ENCODE measurements at places on chromosomes 6 and 20.

DNA sequence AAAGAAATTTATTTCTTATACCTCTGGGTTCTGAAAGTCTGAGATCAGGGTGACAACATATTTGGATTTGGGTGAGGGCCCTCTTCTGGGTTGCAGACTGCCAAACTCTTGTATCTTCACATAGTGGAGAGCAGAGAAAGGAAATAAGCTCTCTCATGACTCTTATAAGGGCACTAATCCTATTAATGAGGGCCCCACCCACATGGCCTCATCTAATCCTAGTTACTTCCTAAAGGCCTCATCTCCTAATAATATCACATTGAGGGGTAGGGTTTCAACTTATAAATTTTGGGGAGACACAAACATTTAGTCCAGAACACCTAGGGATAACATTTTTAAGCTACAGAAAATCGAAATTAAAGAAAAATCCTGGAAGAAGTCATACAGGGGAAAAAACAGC is 5.1 kb upstream of the ZNF391 start:
- no peak for DNase-seq

DNA sequence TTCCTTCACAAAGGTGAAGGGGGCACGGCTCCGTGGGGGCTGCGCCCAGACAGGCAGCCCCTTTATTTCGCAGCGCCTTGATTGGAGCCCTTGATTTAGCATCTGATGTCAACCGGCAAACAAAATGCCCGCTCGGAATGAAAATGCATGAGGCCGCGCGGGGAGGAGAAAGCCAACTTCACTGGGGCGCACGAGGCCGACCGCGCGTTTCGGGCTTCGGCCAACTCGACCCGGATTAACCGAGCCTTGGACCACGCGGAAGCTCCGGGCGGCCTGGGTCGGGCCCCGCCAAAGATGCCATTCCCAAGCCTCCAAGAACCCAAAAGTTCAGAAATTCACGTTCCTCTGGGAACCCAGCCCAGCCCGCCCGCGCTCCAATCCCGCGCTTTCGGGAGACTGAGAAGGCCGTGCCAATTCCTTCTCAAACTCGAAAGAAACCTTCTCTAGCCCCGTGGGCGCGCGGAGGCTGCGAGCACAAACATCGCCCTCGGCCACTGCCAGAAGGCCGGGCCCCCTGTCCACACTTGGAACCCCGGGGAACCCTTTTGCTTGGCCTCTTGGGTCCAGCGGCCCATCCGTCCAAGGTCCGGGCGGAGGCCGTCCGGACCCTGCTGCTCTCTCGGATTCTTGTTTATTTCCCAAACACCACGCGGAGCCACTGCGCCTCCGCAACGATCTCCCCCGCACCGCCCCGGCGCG is 879 bp upstream of the INSM1 start:
- no peak for DNase-seq

DNA sequence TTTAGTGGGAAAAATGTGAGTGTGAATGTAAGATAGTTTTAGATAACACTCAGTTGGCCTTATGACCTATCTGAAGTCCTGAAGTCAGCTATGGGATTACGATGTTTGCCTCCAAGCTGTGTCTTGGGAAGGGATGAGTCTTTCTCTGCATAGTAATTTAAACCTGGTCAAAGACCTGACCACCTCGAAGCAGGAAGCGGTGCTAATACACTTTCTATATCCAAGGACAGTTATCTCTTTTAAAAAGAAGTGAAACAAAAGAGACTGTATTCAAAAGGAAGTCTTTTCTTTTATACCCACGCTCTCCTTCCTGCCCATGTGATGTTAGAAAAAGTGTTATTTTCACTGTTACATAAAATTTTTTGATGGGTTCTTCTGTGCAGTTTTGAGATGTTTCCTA is 94.9 kb downstream of the JARID2 start:
- DNase-seq, result no peak

DNA sequence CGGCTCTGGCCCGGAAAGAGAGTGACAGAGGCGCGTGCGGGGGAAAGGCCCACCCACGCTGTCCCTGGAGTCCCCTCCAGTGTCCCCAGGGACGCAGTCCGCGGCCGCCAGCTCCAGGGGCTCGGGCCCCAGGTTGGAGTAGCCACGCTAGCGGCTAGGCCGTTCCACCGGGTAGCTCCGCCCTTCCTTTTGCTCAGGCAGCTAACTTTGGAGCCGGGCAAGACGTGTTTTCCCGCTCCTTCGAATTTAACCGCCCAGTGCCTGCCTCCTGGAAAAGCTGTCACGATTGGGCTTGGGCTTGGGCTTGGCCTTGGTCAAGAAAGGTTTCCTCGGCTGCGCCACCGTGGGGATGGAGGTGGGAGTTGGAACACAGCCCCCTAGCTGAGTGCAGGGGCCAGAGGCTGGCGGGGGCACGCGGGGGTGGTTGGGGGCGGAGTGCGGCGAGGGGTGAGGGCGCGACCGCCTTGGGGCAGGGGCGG is 4.7 kb downstream of the LINC00237 start:
- peak; percentile 21 for DNase-seq

DNA sequence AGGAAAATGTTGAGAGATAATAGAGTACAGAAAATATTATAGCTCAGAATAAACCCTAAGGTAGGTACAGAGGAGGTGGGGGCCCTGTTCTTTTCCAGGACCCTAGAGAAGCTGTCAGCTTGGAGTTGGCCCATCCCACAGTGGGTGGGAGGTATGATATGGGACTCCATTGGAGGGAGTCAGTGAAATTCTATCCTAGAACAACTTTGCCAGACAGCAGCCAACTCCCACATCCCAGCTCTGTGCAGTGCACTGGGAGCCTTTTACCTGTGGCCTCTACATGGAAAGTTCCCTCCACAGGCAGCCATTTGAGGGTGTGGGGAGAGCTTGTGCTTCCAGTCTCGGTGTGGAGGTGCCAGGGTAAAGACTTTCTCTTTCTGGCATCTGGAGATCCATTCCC is 36.8 kb upstream of the CLIC5 start:
- no peak for DNase-seq

GRCh38 chr6:84867521-84867920 is 103.1 kb upstream of the TBX18 start:
- no peak for DNase-seq

DNA sequence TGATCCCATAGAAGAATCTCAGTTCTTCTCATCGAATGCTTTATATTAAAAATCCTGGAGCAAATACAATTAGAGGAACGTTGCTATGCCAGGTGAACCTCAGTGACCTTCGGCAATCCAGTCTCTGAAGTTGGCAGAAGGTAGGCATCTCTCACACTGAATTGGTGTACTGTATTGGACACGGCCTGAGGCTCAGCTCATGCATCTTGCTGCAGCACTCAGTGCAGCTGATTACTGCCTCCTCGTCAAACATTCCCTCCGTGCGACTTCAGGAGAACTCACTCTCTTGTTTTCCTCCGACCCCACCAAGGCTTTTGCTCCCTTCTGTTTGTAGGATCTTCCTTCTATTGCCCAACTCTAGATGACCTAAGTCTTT is 90.5 kb downstream of the GPR6 start:
- no peak for DNase-seq

GRCh38 chr6:75563032-75563431 is 38.6 kb upstream of the SENP6 start:
- DNase-seq, result peak; percentile 34

GRCh38 chr6:69994251-69994650 is 127.9 kb downstream of the COL19A1 start:
- DNase-seq, result no peak

DNA sequence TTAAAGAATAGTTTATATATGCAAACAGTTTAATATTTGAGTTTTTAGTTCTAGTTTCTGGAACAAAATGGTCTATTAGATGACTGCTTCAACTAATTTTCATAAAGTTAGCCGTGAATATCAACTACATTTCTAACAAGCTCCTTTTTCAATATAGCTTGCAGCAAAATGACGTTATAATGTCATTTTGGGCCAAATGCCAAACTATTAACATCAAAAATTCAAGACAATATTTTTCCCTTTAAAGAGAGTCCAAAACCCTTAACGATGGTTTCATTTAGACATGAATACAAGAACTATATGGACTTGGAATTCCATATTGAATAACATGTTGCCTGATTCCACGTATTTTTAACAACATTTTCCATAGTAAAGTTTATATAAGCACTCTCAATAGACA is 91.0 kb downstream of the SMLR1 start:
- DNase-seq, result no peak

DNA sequence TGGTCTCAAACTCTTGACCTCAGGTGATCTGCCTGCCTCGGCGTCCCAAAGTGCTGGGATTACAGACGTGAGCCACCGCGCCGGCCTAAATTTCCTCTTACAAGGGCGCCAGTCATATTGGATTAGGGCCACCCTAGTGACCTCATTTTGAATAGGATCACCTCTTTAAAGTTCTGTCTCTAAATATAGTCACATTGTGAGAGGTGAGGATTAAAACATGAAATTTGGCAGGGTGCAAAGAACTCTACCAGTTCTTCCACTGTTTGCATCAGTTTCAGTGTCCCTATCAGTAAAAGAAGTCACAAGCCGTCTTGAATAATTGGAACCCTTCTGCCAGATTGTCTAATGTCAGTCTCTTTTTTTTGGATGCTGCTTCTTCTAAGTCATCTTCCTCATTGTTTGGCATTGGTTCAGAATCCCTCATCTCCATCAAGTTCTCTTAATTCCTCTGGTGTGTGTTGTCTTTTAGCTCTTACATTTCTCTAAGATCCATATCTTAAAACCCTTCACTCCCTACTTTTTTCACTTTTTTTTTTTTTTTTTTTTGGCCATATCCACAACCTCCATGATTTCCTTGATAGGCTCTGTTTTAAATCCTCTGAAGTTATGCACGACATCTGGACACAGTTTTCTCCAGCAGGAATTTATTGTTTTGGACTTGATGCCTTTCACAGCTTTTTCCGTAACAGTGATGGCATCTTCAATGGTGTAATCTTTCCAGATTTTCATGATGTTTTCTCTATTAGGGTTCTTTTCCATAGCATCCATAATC is 56.8 kb downstream of the NCOA3 start:
- DNase-seq, result no peak

- no peak for DNase-seq
Measured at GRCh38 chr6:2529211-2529719, 221.5 kb downstream of the MYLK4 start.

DNA sequence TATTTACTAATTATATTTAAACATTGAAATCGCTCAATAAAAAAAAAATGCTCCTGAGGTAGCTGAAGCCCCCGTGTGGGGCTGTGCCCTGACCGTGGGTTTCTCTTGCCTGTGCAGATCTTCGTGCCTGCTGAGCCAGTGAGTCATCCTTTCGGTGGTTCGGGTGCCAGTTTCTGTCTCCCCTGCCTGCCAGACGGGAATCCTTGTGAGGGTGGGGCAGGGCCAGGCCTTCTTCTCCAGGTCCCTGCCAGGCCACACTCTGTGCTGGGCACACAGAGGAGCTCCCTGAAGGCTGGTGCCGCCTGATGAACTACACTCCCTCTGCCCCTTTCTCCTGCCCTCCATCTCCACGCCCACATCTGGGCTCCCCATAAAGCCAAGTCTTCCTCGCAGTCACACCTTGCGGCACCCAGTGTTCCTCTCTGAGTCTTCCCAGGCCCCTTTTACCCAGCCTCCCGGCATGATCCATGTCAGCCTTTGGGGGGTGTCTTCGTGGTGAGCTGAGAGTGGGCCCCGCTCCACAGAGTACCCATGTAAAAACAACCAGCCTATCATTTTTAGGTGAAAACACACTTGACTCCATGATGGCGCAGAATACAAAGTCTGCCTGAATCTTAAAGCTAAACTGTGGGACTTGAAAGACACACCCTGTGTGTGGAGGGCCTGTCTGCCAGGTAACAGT is 19.3 kb downstream of the FGD2 start:
- DNase-seq, result peak; percentile 29

DNA sequence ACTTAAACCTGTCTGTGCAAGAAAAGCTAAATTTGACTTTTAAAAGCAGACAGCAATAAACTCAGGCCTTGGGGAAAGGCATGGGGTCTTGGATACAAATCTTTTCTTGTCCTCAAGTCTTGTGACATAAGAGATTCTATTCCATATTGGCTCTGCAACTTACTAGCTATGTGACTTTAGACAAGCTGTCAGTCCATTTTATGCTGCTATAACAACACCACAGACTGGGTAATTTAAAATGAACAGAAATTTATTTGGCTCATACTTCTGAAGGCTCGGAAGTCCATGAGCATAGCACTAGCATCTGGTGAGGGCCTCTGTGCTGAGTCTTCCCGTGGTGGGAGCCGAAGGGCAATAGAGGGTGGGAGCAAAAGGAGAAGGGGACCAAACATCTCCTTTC is 246.0 kb upstream of the MOCS1 start:
- DNase-seq, result no peak

DNA sequence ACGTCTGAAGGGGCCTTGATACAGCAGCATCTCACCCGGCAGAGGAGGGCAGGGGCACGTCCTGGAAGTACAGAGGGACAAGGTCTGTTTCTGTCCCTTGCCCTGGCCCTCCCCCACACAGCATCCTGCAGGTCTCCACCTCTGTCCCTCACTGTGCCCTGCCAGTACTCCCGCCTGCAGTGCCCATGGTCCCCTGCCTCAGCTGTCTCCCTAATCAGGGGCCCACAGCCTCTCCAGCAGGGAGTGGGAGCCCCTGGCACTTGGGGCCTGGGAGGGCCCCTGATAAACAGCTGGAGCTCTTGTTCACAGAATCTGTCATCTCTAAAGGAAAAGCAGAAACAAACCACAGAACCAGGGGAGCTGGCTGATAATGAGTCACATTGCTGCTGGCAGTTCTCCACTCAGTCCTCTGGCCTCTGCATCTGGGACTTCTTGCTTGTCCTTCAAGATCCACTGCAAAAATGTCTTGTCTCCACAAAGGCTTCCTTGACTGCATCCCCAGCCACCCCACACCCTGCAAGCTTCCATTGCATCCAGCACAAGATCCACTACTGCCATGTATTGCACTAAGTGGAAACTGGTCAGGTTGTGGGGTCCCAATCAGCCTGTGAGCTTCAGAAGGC is 33.2 kb upstream of the TAF8 start:
- DNase-seq, result no peak

GRCh38 chr6:6841571-6841970 is 253.1 kb downstream of the LY86 start:
- DNase-seq, result no peak

DNA sequence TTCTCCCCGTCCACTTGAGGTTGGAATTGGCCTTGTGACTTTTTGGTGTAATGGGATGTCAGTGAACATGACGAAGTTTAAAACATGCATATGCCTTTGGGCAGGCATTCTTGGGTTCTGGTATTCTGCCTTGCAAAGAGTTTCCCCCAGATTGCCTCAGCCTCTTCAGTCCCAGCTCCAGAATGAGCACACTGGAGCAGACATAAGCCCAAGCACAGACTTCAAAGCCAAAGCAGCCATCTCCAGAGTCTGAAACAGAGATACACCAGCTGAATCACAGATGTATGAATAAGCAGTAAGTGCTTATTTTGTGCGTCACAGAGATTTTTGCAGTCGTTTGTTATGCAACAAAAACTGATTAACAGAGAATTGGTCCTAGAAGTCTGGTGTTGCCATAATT is 546.0 kb downstream of the FRK start:
- no peak for DNase-seq

GRCh38 chr6:143674483-143675381 is 3.0 kb upstream of the PHACTR2 start:
- no peak for DNase-seq

DNA sequence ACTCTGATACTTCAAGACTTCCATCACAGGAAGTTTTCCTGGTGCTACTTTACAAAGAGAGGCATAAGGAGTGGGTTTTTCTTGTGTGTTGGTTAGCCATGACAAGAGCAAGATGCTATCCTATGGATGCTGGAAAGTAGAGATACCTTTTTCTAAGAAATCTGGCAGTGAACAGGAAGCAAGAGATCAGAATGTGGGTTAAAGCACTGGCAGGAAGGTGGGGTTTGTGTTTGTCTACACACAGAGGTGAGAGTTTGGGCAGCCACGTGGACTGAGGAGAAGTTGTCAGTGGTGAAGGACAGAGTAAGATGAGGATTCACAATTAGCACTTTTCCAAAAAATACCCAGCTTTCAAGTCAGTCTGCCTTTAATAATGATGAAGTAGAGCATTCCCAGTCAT is 17.9 kb downstream of the SLC2A12 start:
- DNase-seq, result no peak
